ENCODE measurements at places on chromosomes 1 and 21.
A peak's percentile ranks its signal among the peaks of the same experiment; 100 is the strongest.

- no peaks in the 10 kb centered on the region for H3K27me3 ChIP-seq
- no peak for DNase-seq
- H3K4me1 ChIP-seq = peaks cover 5% of the 10 kb centered on the region
Measured at GRCh38 chr1:224368409-224368808, 11.7 kb downstream of the CNIH4 start.

GRCh38 chr1:24963943-24964693 lies 34.0 kb upstream of the RUNX3 start:
- no peak overlapping the region for H3K4me3 ChIP-seq
- DNase-seq = no peak
- no peak overlapping the region for H3K27ac ChIP-seq
- H3K4me1 ChIP-seq = no peaks in the 10 kb centered on the region

GRCh38 chr21:35106246-35106835 lies 57.2 kb upstream of the RUNX1 start:
- no peaks in the 10 kb centered on the region for H3K36me3 ChIP-seq
- H3K4me1 ChIP-seq = no peaks in the 10 kb centered on the region
- H3K27ac ChIP-seq = no peak overlapping the region

DNA sequence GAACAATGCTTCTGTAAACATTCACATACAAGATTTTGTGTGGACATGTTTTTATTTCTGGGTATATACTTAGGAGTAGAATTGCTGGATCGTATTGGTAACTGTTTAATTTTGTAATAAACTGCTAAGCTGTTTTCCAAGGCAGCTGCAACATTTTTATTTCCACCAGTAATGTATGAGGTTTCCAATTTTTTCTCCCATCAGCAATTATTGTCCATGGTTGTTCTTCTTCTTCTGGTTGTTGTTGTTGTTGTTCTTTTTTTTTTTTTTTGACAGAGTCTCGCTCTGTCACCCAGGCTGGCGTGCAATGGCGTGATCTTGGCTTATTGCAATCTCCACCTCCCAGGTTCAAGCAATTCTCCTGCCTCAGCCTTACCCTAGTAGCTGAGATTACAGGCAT lies 26.9 kb downstream of the ZYG11B start:
- no peak overlapping the region for H3K4me3 ChIP-seq
- H3K27ac ChIP-seq = no peak overlapping the region
- no peak for DNase-seq
- H3K36me3 ChIP-seq = no peaks in the 10 kb centered on the region

DNA sequence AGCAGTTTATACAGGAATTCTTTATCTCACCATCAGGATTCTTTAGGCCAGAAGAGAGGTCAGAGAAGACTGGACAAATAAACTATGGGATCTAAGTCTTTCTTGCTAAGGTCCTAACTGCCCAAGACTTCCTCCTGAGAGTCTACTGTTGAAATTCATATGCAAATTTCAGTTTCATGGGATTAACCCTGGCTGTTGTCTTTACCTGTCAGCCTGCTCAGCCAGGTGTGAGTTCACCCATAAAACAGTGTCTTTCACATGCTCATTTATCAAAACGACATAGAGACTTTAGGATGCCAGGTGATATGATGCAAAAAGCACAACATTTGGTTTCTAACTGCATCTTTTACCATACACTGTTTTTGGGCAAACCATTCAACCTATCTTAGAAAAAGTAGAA lies 211.0 kb downstream of the PDE4B start:
- H3K27me3 ChIP-seq = no peaks in the 10 kb centered on the region
- no peaks in the 10 kb centered on the region for H3K4me1 ChIP-seq
- H3K36me3 ChIP-seq = no peaks in the 10 kb centered on the region

DNA sequence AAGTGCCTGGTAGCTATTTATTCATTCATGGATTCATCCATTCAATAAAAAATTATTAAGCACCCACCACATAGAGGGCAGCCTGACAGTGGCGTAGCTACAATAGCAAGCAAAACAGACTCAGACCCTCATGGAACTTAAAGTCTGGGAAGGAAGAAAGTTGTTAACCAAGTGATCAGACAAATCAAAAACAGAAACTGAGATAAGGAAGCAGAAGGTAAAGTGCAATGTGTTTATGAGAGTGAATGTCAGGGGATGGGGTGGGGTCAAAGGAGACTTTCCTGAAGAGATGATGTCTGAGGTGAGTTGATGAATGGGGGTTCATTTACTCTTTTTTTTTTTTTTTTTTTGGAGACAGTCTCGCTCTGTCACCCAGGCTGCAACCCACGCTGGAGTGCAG lies 2.8 kb upstream of the WASF2 start:
- no peaks in the 10 kb centered on the region for H3K27me3 ChIP-seq
- peaks cover 10% of the 10 kb centered on the region for H3K4me1 ChIP-seq
- no peak overlapping the region for H3K4me3 ChIP-seq
- peak overlapping the region; percentile 99 for H3K27ac ChIP-seq

GRCh38 chr21:35041122-35041521 lies 8.0 kb downstream of the RUNX1 start:
- no peaks in the 10 kb centered on the region for H3K27me3 ChIP-seq
- H3K36me3 ChIP-seq = no peaks in the 10 kb centered on the region
- H3K27ac ChIP-seq = no peak overlapping the region
- no peak overlapping the region for H3K4me3 ChIP-seq

DNA sequence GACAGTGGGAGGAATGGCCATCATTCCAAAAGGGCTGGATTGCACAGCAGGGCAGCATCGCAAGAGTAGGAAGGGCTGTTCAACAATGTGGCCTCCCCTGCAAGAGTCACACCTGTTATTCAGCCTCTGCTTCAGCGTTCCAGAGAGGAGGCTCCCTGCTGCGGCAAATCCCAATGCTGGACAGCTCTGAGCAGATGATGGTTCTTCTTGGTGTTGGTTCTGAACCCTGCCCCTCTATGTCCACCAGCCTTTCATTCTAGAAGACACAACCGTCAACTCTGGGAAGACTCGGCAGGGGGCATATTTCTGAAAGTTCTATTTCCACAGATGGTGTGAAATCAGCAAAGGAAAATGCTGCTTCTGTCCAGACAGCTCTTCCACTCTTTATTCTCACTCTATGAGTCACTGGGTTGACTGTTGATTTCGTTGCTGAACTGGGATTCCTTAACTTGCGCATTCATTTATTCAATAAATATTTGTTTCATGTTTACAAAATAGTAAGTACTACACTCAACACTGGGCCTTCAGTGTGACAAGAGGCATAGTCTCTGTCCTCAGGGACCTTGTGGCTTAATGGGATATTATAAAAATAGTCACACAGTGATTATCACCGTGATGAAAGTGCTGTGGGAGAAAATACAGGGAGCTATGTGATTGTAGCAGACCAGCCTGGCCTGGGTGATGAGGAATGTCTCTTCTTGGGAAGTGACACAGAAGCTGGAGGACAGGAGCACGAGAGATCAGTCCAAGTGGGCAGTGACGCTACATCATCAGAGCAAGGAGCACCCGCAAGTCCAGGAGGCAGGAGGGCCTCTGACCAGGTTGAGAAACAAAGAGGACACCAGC lies 260.3 kb downstream of the SIPA1L2 start:
- H3K4me3 ChIP-seq = no peak overlapping the region
- H3K27ac ChIP-seq = no peak overlapping the region
- DNase-seq = no peak
